ENCODE measurements at places on chromosomes 7 and 10.

- no peak for DNase-seq
These were observed 45.9 kb upstream of the DRGX start for GRCh38 chr10:49441488-49442476.

GRCh38 chr10:63940277-63940922 is 419.2 kb downstream of the REEP3 start:
- DNase-seq, result no peak

- peak; percentile 41 for DNase-seq
These were observed 12.3 kb downstream of the CNPY1 start for GRCh38 chr7:155533827-155534690.

DNA sequence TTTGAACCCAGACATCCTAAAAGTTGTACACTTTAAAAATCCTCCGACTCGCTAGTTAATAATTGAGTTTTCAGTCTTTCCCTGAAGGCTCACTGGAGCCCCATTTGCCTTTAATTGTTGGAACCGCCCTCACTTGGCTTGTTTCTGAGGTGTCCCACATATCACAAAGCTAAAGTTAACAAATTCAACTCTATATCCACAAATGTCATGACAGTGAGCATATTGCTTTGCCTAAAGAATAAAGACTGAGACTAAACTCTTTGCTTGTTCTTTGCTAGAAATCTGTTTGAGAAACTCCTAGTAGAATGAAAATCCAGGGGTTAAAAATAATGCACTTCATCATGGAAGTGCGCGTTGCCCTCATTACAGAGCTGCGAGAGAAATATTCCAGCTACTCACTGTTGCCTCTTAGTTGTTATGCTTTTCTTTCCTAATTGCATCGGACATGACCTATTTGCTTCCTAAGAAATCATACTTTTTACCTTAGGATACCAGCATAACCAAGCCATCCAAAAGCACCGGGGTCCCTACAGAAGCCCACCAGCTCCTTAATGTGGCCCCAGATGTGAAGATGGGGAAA is 752 bp downstream of the THSD7A start:
- DNase-seq, result no peak

DNA sequence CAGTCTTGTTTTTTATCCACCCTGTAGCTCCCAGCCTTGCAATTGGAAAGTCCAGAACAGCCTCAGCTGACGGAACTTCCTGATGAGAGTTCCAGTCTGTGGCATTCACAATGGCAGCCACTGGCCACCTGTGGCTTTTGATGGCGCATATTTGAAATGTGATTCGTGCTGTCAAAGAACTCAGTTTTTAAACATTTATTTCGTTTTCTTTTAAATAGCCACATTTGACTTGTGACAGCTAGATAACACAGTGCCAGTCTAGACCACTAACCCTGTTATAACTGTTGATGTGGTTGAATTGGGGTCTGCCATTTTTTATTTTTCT is 97.3 kb downstream of the INPP5A start:
- no peak for DNase-seq

DNA sequence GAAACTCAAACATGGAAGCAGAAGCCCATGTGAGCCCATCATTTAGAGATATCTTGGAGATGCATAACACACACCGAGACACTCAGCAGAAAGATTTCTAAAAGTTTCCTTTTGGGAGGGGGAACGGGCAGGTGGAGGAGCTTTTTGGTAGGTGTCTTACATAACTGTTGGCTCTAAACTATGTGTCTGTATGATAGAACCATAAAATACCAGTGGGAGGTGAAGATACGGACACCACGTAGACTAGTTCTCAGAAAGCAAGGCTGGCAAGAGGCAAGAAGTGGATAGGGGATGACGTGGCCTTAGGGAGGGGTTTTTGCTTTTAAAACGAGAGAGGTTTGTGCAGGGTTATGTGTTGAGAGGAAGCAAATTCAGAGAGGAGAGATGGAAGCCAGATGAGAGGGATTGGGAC is 36.5 kb downstream of the IL15RA start:
- no peak for DNase-seq

DNA sequence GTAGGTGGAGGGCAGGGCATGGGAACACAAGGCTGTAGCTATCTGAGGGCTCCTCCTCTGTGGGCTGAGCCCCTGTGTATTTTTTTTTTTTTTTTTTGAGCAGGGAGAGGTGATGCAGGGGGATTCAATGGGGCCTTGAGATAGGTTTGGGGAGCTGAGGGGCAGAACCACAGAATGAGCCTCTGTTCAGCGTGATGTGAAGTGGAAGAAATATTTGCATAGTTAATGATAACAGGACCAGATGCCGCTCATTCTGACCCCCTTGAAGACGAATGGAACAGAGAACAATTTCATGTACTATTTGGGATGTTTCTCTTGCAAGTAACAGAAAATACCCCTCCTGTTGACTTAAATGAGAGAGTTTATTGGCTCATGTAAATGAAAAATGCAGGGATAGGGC is 69.7 kb upstream of the EMX2 start:
- no peak for DNase-seq

DNA sequence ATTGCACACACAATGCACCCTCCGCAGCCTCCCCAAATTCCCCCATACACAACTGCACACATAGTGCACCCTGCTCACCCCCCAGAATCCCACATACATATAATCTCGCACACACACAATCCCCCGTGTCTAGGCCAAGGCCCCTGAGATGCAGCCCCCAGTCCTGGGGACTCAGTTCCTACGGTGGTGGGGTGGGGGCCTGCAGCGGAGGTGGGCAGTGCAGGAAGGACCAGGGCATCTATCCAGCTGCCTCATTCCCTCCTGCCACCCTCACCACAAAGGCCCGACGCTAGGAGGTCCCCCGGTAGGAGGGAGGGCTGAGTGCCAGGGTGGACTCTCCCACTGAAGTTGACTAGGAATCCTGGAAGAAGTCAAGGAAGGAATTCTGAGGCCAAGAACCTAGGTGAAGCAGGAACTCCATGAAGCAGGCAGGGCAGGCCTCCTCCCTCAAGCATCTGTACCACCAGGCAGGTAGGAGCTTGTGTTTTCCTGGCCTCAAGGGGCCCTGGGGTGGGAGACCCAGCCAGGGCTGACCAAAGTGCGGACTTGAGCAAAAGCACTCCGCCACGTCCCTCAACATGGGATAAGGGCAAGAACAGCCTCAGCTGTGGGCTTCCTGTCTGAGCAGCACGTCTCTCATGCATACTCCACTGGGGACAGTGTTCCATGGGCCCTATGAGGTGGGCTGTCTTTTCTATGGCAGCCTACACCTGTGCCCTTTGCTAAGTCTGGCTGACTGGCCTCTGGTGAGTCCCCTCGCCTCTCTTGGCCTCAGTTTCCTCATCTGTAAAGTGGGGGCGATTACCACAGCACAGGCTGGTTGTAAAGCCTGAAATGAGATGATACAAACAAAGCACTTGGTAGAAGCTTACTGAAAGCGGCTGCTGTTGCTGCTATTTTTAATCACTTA is 145.7 kb downstream of the MAPK8 start:
- DNase-seq, result no peak

DNA sequence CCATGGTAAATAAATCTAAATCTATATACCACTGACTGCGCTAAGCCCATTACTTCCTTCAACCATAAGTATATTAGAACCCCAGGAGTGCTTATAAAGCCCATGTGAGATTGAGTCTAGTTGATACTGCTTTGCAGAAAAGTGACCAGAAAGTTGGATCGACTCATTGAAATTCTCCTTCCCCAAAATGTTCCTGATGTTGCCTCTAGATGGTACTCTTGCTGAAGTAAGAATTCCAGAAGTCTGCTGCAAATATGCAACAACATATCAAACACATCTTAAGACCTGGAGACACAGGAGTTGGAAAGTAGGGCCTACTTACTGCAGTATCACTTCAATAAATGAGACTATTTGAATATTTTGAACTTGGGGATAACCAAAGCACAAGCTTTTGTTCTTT is 550.8 kb downstream of the IPMK start:
- no peak for DNase-seq

- DNase-seq, result no peak
These were observed 150.1 kb upstream of the BMPER start for GRCh38 chr7:33754933-33755928.

DNA sequence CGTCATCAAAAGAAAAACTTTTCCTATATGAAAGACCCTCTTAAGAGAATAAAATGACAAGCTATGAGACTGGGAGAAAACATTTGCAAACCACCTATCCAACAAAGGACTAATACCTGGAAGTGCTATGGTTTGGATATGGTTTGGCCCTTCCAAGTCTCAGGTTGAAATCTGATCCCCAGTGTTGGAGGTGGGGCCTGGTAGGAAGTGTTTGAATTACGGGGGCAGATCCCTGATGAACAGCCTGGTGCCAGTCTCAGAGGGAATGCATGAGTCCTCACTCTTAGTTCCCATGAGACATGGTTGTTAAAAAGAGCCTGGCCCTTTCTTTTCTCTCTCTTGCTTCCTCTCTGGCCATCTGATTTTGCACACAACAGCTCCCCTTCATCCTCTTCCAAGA is 6.3 kb downstream of the ALDH18A1 start:
- DNase-seq, result no peak

- DNase-seq, result no peak
These were observed 264.1 kb downstream of the BICC1 start for GRCh38 chr10:58776568-58777318.
